ENCODE measurements at places on chromosomes 1 and 21.

DNA sequence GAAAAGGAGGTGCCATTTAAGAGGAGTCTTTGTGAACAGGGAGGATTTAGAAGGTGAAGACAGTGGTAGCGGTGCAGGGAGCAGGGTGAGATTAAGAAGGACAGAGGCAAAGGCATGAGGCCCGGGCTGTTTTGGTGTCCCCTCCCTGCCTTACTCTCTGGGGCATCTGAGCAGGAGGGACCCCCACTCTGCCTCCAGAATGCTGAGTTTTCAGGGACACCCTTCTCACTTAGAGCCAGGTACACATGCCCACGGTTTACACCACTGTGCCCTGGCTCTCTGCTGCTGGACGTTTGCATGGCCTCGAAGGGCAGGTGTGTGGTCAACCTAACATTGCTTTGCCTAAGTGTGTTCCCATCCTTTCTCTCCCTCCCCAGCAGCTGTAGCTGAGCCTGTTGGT lies 20.5 kb upstream of the PARP1 start:
- no peak for DNase-seq

DNA sequence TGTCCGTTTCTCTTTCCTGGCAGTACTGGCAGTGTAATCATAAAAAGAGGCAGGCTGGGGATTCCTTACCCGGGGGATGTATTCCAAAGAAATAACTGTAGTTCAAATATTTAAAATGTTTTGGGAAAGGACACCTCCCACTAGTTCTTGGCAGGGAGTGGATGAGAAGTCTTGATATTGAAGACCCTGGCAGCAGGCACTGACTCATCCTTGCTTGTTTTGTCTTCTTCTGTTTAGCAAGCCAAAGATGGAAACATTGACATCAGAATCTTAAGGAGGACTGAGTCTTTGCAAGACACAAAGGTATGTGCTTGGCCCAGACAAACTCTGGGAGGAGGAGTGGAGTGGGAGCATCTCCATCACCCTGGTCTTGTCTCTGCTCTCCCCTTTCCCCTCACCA lies 639 bp downstream of the IL20 start:
- no peak for DNase-seq

GRCh38 chr1:178397678-178398077 lies 99.1 kb downstream of the CLEC20A start:
- DNase-seq, result no peak

- no peak for DNase-seq
Observed at GRCh38 chr21:18677632-18678031, 274.0 kb upstream of the TMPRSS15 start.

DNA sequence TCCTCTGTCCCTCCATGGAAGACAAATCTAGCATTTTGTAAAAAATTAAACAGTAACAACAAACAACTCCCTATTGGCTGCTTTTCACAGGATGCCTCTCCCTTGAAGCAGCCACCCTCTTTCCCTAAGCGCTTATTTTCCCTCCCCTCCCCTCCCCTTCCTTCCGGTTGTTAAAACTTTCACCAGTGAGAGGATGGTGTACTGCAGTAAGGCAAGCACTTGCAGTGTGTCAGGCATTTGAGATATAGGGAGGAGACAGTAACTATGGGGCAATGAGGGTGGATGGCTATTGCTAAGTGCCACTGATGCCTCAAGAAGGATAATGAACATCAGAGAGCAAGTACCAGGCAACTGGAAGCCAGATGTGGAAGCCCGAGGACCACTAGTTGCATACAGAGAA lies 19.1 kb upstream of the KIAA1614 start:
- no peak for DNase-seq

GRCh38 chr21:15093216-15093615 lies 28.4 kb upstream of the NRIP1 start:
- DNase-seq, result no peak
